ENCODE measurements at places on chromosomes 2 and 18. TPM values are rescaled to one million over a fixed set of nuclear protein-coding genes. Genes with fewer than 3 reads are reported as not detected.

UGT1A3 gene
- total RNA-seq, result not detected

GRCh38 chr2:191245046-191245868 lies at the start of gene MYO1B:
MYO1B (plus strand) TSS chr2:191245404; CDS start chr2:191276896, 31,492 bp downstream.
- H3K4me3 ChIP-seq, result peak within 1 kb of the TSS; percentile 96
- no peaks in the 10 kb centered on the region for H3K36me3 ChIP-seq
- DNase-seq, result peak; percentile 82
- H3K27ac ChIP-seq, result peak within 1 kb of the TSS; percentile 85

CIDEA gene
- total RNA-seq, result 32.9 TPM

GRCh38 chr2:179569831-179570233 lies 291.6 kb downstream of the ZNF385B start:
- no peak overlapping the region for H3K4me3 ChIP-seq
- peak; percentile 64 for DNase-seq
- H3K4me1 ChIP-seq, result no peaks in the 10 kb centered on the region
- H3K36me3 ChIP-seq, result no peaks in the 10 kb centered on the region

GRCh38 chr2:126644630-126645191 lies 11.2 kb upstream of the GYPC start:
- DNase-seq, result peak; percentile 28
- no peaks in the 10 kb centered on the region for H3K27me3 ChIP-seq
- no peak overlapping the region for H3K27ac ChIP-seq
- no peaks in the 10 kb centered on the region for H3K4me1 ChIP-seq

DNA sequence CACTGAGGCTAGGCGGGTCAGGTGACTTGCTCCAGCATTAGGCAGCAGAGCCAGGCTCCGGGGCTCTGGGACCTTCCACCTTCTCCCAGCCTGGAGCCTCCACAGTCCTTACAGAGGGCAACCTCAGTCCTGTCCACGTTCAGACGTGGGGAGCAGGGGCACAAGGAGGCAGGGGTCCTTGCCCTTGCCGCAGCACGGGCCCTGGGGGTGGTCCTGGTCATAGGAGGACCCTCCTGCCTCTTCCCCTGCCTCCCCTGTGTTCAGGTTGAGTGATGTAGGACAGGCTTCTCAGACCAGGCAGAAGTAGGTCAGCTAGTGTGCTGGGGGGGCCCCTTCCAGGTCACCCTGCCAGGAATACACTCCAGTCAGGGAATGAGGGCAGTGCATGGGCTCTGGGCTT lies 5.4 kb upstream of the ARHGEF4 start:
- no peak overlapping the region for H3K4me3 ChIP-seq
- DNase-seq, result no peak
- H3K4me1 ChIP-seq, result peaks cover under 1% of the 10 kb centered on the region
- no peaks in the 10 kb centered on the region for H3K36me3 ChIP-seq
- H3K27ac ChIP-seq, result no peak overlapping the region

HRH4 gene
- not detected for total RNA-seq

- DNase-seq, result no peak
- H3K36me3 ChIP-seq, result peaks cover 25% of the 10 kb centered on the region
- no peak overlapping the region for H3K27ac ChIP-seq
- no peaks in the 10 kb centered on the region for H3K4me1 ChIP-seq
- H3K27me3 ChIP-seq, result no peaks in the 10 kb centered on the region
These were observed 106.2 kb downstream of the CYRIA start for GRCh38 chr2:16559278-16560067.

- DNase-seq, result no peak
- H3K27ac ChIP-seq, result no peak overlapping the region
- no peaks in the 10 kb centered on the region for H3K36me3 ChIP-seq
- H3K27me3 ChIP-seq, result no peaks in the 10 kb centered on the region
- H3K4me3 ChIP-seq, result no peak overlapping the region
- no peaks in the 10 kb centered on the region for H3K4me1 ChIP-seq
These were observed 347.5 kb downstream of the METTL4 start for GRCh38 chr18:2223849-2224248.

ANKRD62 gene
- not detected for total RNA-seq

DNA sequence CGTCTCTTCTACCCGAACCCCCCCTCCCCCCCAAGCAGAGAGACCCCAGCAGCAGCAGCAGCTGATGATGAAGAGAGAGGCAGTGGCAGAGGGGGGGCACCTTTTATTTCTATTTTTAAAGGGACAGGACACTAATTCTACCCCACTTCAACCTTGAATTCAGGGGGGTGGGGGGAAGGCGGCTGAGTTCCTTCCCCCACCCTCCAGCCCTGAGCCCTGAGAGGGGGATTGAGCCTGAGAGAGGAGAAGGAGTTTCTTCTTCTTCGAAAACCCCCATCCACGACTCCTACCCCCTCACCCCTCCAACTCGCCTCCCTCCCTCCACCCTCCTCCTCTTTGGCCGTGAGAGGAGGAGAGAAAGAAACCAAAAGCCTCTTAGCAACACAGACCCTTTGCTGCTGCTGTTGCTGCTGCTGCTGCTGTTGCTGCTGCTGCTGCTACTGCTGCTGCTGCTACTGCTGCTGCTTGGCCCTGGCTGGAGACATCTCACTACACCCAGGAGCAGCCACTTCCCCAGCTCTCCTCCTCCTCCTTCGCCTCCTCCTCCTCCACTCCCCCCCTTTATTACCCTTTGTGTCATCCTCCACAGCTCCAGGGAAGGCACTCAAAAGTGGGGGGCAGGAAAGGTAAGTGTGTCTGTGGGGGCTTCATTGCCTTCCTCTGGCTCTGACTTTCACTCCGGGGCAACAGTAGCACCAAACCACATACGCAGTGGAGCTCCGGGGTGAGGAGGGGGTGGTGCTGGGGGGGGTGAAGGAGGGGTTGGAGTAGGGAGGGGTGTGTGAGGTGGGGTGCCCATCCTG lies at the start of gene MBD5:
TSS of gene MBD5 (plus strand) at position 33 of the 803 bp plus-strand sequence.
- no peaks in the 10 kb centered on the region for H3K36me3 ChIP-seq
- H3K27me3 ChIP-seq, result no peaks in the 10 kb centered on the region
- DNase-seq, result no peak
- peak within 1 kb of the TSS; percentile 94 for H3K27ac ChIP-seq
- H3K4me1 ChIP-seq, result peaks cover 33% of the 10 kb centered on the region

FSIP2 gene
- total RNA-seq, result 0.83 TPM

- H3K27ac ChIP-seq, result no peak overlapping the region
- no peaks in the 10 kb centered on the region for H3K4me1 ChIP-seq
- H3K4me3 ChIP-seq, result no peak overlapping the region
- no peak for DNase-seq
These were observed 73.6 kb downstream of the DYSF start for GRCh38 chr2:71526975-71527374.

EIF5B gene
- 33.2 TPM for total RNA-seq

- DNase-seq, result no peak
- H3K4me1 ChIP-seq, result no peaks in the 10 kb centered on the region
- H3K4me3 ChIP-seq, result no peak overlapping the region
- no peak overlapping the region for H3K27ac ChIP-seq
- H3K27me3 ChIP-seq, result no peaks in the 10 kb centered on the region
These were observed 187.6 kb downstream of the PTPRM start for GRCh38 chr18:7754725-7755181.

GRCh38 chr2:218754201-218754600 lies 27.7 kb upstream of the CYP27A1 start:
- H3K36me3 ChIP-seq, result peaks cover 70% of the 10 kb centered on the region
- H3K27me3 ChIP-seq, result no peaks in the 10 kb centered on the region
- no peak for DNase-seq
- H3K4me1 ChIP-seq, result no peaks in the 10 kb centered on the region
- no peak overlapping the region for H3K27ac ChIP-seq

DNA sequence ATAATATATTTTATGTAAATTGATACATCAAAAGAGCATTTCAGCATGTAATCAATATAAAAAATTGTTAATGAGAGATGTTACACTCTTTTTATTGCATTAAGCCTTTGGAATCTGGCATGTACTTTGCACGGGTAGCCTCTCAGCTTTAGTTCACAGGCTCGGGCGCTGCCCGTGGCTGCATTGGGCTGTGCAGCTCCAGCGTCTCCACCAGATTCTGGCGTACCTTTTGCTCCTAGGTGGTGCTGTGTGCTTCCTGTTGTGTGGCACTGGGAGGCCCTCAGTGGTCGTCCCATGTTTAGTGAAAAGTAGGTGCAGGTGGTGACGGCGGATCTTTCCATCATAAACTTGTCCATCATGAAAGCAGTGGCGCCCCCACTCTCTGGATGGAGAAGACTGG lies 24.4 kb downstream of the LRRFIP1 start:
- H3K27me3 ChIP-seq, result no peaks in the 10 kb centered on the region
- no peak overlapping the region for H3K27ac ChIP-seq
- no peaks in the 10 kb centered on the region for H3K36me3 ChIP-seq
- no peak overlapping the region for H3K4me3 ChIP-seq
- DNase-seq, result no peak

DNA sequence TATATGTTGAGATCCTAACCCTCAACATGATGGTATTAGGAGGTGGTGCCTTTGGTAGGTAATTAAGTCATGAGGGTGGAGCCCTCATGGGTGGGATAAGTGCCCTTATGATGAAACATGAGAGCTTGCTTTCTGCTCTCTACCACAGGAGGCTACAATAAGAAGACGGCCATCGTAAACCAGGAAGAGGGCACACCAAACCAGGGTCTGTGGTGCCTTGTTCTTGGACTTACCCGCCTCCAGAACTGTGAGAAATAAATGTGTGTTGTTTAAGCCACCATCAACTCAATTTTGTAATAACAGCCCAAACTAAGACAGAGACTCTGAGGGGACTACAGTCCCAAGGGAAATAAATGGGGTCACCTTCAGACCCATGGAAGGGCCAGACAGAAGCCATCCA lies 52.3 kb downstream of the IRS1 start:
- H3K4me3 ChIP-seq, result no peak overlapping the region
- H3K27ac ChIP-seq, result no peak overlapping the region
- no peaks in the 10 kb centered on the region for H3K36me3 ChIP-seq
- no peaks in the 10 kb centered on the region for H3K27me3 ChIP-seq

C2orf80 gene
- total RNA-seq, result not detected

- H3K36me3 ChIP-seq, result no peaks in the 10 kb centered on the region
- H3K4me1 ChIP-seq, result no peaks in the 10 kb centered on the region
- H3K4me3 ChIP-seq, result no peak overlapping the region
- H3K27ac ChIP-seq, result no peak overlapping the region
- no peak for DNase-seq
These were observed 137.6 kb downstream of the MBD2 start for GRCh38 chr18:54086863-54087262.

DNA sequence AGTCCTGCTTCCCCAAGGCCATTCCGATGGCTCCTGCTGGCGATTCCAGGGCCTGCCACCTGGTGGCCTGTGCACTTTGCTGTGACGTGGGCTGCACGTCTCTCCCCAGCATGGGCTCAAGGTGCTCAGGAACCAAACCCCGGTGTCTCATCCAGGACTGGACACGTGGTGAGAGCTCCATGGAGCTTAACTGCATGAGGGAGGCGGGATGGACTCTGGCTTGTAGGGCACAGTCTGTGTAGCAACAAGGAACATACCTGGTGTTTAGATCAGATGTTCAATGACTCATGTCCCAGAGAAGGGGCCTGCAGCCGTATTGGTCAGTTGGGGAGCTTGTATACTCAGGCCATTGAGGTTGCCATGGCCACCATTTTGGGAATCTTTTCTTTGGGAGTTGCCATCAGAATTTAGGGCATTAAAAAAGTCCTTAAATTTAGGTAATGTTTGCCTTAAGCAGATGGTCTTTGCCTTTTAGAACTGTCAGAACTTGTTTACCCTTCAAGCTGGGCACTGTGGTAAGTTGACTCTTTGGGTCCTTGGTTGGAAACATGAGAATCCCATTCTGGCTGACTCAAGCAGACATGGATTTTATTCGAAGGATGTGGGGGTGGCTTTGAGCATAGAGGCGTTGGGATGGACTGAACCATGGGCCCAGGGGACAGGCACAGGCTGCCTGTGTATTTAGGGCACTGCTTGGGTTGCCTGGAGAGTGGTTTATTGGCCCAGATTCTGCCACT lies 21.0 kb downstream of the AGAP1 start:
- H3K4me1 ChIP-seq, result peaks cover 21% of the 10 kb centered on the region
- DNase-seq, result no peak
- no peaks in the 10 kb centered on the region for H3K27me3 ChIP-seq
- no peak overlapping the region for H3K27ac ChIP-seq
- H3K36me3 ChIP-seq, result no peaks in the 10 kb centered on the region

DNA sequence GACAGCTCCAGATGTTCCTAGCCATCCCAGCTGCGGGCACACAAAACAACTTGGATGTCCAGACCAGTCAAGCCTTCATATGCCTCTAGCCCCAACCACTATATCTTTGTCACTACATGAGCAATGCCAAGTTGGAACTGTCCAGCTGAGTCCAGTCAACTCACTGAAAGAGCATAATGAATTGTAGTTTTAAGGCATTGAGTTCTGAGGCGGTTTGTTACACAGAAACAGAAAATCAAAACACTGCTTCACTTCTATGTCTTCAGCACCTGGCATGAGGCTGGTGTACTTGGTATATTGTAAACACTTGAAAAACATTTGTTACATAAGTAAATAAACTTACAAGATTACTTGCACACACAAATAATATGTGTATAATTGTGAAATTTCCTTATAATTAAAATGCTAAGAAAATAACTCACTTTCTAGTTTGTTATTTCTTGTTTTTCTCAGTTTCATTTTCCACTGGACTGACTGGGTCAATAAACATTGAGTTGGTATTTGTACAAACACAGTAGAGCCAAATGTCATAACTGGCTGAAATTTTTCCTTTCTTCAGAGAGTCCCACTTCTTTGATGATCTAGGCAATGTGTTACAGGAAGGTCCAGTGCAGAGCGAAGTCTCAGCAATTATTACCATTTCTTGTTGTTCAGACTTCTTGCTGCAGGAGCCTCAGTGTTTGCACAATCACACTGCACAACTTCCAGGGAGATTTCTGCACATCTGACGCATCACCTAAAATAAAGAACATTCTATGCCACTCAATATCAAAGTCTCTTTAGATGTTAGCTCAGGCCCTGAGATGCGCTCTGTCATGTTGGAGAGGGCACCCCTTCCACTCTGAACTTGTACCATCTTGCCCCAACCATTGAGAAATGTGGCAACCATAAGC lies 38.2 kb upstream of the DPP4 start:
- H3K27ac ChIP-seq, result peak overlapping the region; percentile 45
- H3K4me1 ChIP-seq, result peaks cover 30% of the 10 kb centered on the region
- no peak overlapping the region for H3K4me3 ChIP-seq
- H3K36me3 ChIP-seq, result no peaks in the 10 kb centered on the region

CNTNAP5 gene
- total RNA-seq, result not detected

STARD6 gene
- total RNA-seq, result not detected

KCNE4 gene
- total RNA-seq, result 2.4 TPM
